ENCODE measurements at places on chromosomes 16 and 17. TPM values are rescaled to one million over a fixed set of nuclear protein-coding genes. Genes with fewer than 3 reads are reported as not detected.

MPP3 gene
- not detected for polyA plus RNA-seq

IGSF6 gene
- 0.83 TPM for polyA plus RNA-seq

AIPL1 gene
- polyA plus RNA-seq, result not detected

SEPTIN1 gene
- polyA plus RNA-seq, result 133 TPM

KRTAP16-1 gene
- polyA plus RNA-seq, result not detected

C16orf46 gene
- polyA plus RNA-seq, result 0.46 TPM

CCL14 gene
- polyA plus RNA-seq, result not detected

CD300E gene
- polyA plus RNA-seq, result not detected

TMEM101 gene
- polyA plus RNA-seq, result 32.3 TPM

AKAP10 gene
- polyA plus RNA-seq, result 18.7 TPM

CDH8 gene
- polyA plus RNA-seq, result not detected

RDM1 gene
- 13.5 TPM for polyA plus RNA-seq

LYZL6 gene
- not detected for polyA plus RNA-seq

MARCHF10 gene
- 0.24 TPM for polyA plus RNA-seq

P4HB gene
- polyA plus RNA-seq, result 543 TPM

OR1A1 gene
- polyA plus RNA-seq, result not detected

CSNK2A2 gene
- 24.9 TPM for polyA plus RNA-seq

TBC1D3G gene
- not detected for polyA plus RNA-seq

ZFPM1 gene
- 0.15 TPM for polyA plus RNA-seq

BCO1 gene
- 0.05 TPM for polyA plus RNA-seq

GPRC5C gene
- 0.96 TPM for polyA plus RNA-seq

INPP5K gene
- 26.7 TPM for polyA plus RNA-seq

HSD17B1 gene
- polyA plus RNA-seq, result 1.1 TPM

SLC16A6 gene
- 4.6 TPM for polyA plus RNA-seq

GRAPL gene
- polyA plus RNA-seq, result 2.8 TPM

MT1E gene
- polyA plus RNA-seq, result 18.0 TPM

MYH13 gene
- not detected for polyA plus RNA-seq

RASD1 gene
- 0.14 TPM for polyA plus RNA-seq

ABCC12 gene
- not detected for polyA plus RNA-seq

TMEM235 gene
- not detected for polyA plus RNA-seq

CORO6 gene
- 1.1 TPM for polyA plus RNA-seq

TBX2 gene
- polyA plus RNA-seq, result 0.10 TPM

NUDT16L1 gene
- 68.3 TPM for polyA plus RNA-seq

CNGB1 gene
- polyA plus RNA-seq, result not detected

PRSS22 gene
- polyA plus RNA-seq, result not detected

AOC2 gene
- polyA plus RNA-seq, result 0.39 TPM

TEFM gene
- polyA plus RNA-seq, result 42.6 TPM

KRTAP1-1 gene
- polyA plus RNA-seq, result not detected

WNT9B gene
- polyA plus RNA-seq, result not detected

UBN1 gene
- polyA plus RNA-seq, result 11.6 TPM

USP31 gene
- 1.1 TPM for polyA plus RNA-seq

SSTR5 gene
- polyA plus RNA-seq, result not detected

PARD6A gene
- 4.9 TPM for polyA plus RNA-seq

TMEM114 gene
- not detected for polyA plus RNA-seq

MT1F gene
- polyA plus RNA-seq, result 2.5 TPM

ITGAE gene
- polyA plus RNA-seq, result 48.0 TPM

ITGAD gene
- polyA plus RNA-seq, result 0.92 TPM

CEP295NL gene
- not detected for polyA plus RNA-seq

MYO19 gene
- polyA plus RNA-seq, result 36.3 TPM

TTLL6 gene
- 0.05 TPM for polyA plus RNA-seq

TBC1D3C gene
- polyA plus RNA-seq, result not detected

C1QL1 gene
- polyA plus RNA-seq, result not detected

CLEC18B gene
- not detected for polyA plus RNA-seq

ZNF385C gene
- polyA plus RNA-seq, result 0.06 TPM

KRTAP2-3 gene
- not detected for polyA plus RNA-seq

FOXN1 gene
- not detected for polyA plus RNA-seq

MPP2 gene
- 0.51 TPM for polyA plus RNA-seq

ADCY9 gene
- polyA plus RNA-seq, result 0.19 TPM

FOXF1 gene
- not detected for polyA plus RNA-seq

CLEC18A gene
- polyA plus RNA-seq, result 0.04 TPM

Measured in GM12878 (cell line).